GOT3 (cell line): ENCODE measurements at places on chromosomes 13 and 19.

DNA sequence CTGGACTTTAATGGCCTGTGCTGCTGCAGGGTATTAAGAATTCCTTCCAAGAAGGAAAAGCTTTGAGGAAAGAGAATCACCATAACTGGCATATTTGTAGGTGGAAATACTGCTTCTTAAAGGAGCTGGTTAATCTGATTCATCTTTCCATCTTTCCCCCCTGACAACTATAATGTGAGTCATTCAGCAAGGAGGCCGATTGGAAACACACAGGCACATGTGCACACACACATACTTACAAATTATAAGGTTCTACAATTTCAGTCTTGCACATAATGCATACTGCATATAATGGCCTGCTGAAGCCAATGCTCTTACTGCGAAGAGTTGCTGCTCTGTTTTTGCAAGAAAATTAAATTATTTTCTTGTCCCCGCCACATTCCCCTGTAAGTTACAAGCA lies 78.8 kb upstream of the TPP2 start:
- no peak for DNase-seq

- no peak for DNase-seq
These were observed 17.9 kb downstream of the DOT1L start for GRCh38 chr19:2181633-2181997.

DNA sequence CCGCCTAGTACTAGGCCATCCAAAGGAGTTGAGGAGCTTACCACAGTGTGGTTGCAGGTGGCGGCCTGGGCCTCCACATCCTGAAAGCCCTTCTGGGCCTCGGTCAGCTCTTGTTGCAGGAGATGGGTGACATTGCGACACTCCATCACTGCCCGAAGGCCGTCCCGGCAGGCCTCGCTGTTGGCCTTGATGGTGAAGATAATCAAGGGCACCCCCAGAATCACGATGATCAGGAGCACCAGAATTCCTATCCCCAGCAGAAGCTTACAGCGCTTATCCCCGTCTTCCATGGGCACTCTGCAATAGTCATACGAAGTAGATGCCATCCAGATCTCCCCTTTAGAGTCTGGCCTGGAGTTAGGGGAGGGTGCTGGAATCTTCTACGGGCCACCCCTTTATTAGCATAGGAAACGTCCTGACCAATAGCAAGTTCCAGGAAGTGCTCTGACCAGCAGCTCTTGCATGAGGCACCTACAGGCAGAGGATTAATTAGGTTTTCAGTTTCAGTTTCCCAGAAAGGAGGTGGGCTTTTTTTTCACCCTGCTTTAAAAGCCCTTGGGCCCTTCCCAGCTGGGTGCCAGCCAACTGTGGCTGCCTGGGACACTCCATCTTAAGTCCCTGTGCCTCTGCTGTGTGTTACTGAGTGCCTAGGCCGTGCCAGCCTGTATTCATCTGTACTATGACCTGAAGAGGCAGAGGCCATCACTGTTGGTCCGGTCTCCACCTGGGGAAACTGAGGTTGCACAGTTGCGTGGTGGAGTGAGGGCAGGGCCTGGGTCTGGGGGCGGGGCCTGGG lies at the start of gene BST2:
Gene BST2 (minus strand): TSS at position 381 of the 796 bp plus-strand sequence. CDS start 55 bp downstream, at position 326.
- DNase-seq, result no peak

DNA sequence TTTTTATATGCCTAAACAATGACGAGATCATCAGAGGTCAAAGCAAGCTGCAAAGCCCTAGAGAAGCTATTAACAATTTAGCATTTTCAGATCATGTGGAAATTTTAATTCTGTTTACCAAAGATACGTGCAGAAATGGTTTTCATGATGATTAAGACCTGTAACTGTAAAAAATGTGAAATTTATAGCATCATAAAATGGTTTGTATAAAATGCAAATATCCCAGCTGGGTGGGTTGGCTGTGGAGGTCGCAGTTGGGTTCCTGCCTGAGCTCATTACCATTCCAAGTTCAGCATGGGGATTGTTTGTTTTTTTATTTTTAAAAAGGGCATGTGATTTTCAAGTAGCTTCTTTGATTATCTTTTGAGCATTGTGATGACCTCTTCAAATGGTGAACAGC lies 47.9 kb upstream of the SIAH3 start:
- no peak for DNase-seq

DNA sequence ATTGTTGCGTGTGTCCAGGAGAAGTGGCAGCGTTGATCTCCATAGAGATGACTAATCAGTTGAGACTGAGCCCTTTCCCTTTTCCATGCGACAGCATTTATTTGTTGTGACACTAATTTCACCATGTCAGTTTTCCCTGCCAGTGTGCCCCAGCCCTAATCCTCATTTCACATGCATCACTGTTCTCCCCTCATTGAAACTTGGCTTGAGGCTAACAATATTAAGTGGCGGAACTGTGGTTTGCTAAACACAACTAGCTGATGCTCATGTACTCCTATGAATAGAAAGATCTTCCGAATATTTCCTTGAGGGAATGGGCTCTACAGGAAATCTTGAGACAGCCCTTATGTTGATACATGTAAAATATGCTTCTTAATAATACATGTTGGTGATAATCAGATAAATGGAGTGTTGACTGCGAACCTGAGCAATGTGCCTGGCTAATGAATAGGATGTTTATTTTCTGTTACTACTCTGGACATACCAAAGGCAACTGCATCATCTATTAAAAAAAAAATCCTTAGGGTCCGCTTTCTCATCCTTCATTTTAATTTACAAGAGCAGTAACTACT lies 258.6 kb downstream of the ATP8A2 start:
- DNase-seq, result no peak

GRCh38 chr13:33026489-33027152 lies 10.4 kb downstream of the KL start:
- no peak for DNase-seq

DNA sequence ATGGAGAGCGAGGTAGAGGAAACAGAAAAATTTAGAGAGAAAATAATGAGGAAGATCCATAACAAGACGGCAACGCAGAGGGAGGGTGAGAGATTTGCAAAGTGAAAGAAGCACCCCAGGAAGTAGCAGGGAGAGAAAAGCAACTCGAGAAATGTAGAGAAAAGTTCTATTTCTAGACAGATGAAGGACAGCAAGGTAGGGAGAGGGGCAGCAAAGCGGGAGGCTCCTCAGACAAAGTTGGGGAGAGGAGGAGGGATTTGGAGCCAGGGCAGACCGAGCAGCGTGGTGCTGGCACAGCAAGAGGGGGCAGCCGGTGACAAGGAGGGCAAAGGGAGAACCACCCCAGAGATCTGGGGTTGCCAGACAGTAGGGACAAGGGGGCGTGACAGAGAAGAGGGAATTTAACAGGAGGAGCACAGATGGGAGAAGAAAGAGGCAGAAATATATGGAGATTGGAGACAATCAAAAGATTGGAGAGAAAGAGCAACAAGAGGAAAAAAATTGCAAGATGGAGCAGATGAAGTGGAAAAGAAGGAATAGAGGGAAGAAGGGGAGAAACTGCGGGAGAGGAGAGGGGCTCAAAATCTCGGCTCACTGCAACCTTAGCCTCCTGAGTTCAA lies 989 bp downstream of the ZNF766 start:
- DNase-seq, result no peak

DNA sequence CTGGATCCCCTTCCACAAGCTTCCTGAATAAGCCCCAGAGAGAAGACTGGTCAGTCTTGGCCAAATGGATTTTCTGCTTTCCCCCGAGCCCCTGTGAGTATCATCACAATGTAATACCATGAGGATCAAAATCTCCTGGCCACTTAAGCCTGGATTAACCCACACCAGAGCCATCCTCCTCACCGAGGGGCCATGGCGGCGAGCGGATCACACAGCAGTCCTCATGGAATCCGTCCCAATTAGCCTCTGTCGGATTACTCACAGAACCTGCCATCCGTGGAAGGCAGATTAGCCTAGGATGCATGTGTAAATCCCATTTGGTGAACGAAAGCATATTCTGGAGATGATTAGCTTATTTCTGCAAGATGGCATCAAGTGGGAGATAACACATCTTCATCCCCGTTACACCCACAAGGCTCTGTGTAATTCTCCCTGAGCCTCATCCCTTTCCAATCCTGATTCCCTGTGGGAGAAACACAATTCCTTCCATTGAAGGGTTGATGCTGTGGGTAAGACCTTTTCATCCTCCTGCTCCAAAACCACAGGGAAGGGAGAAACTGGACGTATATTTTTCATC lies 42.5 kb downstream of the GNG7 start:
- no peak for DNase-seq

GRCh38 chr13:20825477-20825875 lies 51.7 kb upstream of the EEF1AKMT1 start:
- no peak for DNase-seq

GRCh38 chr13:37065890-37066526 lies 6.5 kb upstream of the SUPT20H start:
- DNase-seq, result no peak

DNA sequence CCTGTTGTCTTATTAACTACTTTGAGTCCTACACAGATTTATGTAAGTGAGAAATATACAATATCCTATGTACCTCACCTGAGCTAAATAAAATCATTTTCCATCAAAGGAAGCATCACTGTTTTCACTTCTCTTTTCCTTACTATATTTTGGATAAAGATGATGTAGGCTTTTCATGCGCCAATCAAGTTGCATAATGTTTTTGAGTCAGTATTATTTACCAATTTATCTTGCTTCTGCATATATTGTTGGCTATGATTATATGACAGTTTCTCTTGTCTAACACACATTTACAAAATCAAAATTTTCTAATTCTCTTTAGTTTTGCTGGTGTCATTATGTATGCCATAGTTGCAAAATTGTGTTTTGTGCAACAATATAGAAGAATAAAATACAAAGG lies 67.9 kb upstream of the FRY start:
- DNase-seq, result no peak

- no peak for DNase-seq
These were observed 725 bp downstream of the FAM124A start for GRCh38 chr13:51222686-51223559.

DNA sequence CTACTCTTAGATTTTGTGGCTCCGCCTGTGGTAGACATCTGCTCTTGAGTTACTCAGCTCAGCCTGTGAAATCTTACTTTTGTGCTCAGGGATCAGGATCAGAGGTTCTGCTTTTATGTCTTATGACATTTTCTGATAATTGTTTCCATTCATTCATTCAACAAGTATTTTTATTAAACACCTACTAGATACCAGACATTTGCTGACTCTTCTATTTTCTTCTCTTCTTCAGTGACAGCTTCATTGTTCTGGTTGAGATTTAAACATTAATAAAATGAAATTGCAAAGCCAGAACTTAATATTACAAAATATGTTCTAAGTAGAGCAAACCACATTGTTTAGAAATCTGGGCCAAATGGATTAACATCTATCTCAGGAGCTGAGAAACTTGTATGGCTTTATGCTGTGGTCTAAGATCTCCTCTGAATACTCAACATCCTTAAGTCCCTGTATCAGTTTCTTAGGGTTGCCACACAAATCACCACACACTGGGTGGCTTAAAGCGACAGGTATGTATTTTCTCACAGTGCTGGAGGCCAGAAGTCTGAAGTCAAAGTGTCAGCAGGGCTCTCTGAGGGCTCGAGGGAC lies 15.8 kb upstream of the MICU2 start:
- no peak for DNase-seq
